ENCODE measurements at places on chromosomes 12 and 14.
A peak's percentile ranks its signal among the peaks of the same experiment; 100 is the strongest.

GRCh38 chr12:114508529-114509129 is 102.7 kb upstream of the TBX5 start:
- DNase-seq, result peak; percentile 73

GRCh38 chr12:10252201-10252600 is 39.5 kb downstream of the GABARAPL1 start:
- no peak for DNase-seq

DNA sequence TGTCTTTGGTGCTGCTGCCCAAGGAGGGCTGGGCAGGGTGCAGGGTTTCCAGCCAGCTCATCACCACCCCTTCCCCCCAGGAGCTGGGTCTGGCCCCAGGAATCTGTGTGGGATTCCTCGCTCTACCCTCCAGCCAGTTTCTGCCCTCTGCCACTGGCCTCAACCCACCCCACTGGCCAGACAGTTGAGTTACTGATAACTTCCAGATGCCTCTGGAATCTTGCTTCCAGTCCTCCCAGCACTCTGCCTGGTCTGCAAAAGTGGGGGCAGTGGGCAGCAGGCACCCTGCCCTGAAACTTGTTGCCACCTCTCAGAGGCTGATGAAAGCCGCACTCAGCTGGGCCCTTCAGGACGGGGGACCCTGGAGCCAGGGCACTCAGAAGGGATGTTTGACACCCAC is 20.1 kb upstream of the TBX3 start:
- no peak for DNase-seq

- no peak for DNase-seq
Observed at GRCh38 chr12:27810756-27811155, 30.7 kb upstream of the MANSC4 start.

DNA sequence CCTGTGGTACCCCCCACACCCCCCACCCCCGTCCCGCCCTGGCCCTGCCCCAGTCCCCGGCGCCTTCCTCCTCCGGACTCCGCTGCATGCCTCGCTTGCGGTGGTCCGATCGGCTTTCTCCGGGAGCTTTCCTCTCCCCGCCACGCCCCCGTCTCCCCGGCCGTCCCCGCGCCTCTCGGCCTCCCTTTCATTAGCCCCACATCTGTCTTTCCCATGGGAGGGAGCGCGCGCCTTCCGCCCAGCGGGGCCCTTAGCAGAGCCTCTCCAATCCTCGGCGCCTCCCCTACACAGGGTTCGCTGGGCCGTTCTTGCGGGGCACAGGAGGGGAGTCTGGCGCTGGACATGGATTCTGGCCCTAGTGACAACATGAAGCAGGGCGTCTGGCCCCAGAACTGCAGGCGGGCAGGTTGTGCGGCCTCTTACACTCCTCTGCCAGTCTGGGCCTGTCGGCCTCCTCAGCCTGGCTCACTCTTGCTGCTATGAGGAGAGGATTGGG is 1.5 kb upstream of the EFS start:
- peak; percentile 83 for DNase-seq

DNA sequence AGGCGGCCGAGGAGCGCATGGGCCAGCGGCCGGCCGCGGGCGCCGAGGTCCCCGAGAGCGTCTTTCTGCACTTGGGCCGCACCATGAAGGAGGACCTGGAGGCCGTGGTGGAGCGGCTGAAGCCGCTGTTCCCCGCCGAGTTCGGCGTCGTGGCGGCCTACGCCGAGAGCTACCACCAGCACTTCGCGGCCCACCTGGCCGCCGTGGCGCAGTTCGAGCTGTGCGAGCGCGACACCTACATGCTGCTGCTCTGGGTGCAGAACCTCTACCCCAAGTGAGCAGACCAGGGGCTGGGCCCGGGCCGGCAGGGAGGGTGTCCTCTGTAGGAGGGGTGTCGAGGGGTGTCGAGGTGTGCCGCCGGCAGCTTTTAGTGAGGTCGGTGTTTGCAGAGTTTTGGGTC is 4.1 kb downstream of the TNFAIP2 start:
- DNase-seq, result no peak

DNA sequence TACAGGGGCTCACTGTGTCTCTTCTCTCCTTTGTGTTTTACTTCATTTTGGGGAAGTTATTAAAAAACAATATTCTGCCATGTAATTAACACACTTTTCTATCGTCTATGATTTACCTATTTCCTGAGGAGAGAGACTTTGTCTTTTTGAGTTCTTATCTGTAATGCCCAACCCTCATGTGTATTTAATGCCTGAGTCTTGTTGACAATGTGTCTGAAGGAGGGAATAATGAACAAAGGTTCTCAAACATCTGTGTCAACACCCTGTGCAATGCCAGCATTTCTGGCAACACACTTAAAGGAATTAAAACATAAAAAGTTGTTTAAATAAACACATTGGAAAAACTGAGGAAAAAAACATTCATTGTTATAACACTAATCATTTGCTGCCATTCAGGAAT is 147.1 kb downstream of the SLC15A5 start:
- no peak for DNase-seq

GRCh38 chr12:25981597-25981996 is 23.1 kb downstream of the RASSF8 start:
- DNase-seq, result no peak

Data from putamen (tissue), 1 donor.